Right ventricle myocardium inferior (tissue), 1 donor: ENCODE measurements at places on chromosomes 3 and 15. TPM values are rescaled to one million over a fixed set of nuclear protein-coding genes. Genes with fewer than 3 reads are reported as not detected.

Gene ARNT2
- 4.9 TPM for total RNA-seq

Gene GOLGA6L10
- 0.14 TPM for total RNA-seq

Gene MST1R
- 1.2 TPM for total RNA-seq

Gene APOD
- 327 TPM for total RNA-seq

Gene SLC2A2
- total RNA-seq = not detected

Gene GPR160
- 1.2 TPM for total RNA-seq

Gene CLK3
- total RNA-seq = 47.3 TPM

- DNase-seq = no peak
Observed at GRCh38 chr3:48966367-48966766, 23.7 kb upstream of the P4HTM start.

DNA sequence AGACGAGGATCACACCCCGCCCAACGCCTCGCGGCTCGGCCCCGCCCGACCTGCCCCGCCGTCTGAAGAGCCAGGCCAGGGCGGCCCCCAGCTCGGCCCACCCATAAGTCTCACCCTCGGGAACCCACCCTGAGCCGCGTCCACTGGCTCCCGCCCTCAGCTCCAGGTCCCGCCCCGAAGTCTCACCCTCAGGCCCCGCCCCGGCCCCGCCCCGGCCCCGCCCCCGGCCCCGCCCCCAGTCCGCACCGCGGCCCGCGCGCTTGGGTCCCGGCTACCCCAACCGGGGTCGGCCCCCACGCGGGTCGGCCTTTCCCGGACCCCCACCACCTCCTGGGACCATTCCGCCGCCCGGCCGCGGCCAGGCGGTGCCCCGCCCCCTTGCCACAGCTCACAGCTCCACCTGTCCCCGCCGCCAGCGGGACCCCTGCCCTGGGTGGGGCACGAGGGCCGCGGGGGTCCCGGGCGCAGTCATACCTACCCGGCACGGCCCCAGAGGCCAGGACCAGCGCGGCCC, 489 bp downstream of the CSPG5 start:
- DNase-seq = no peak

- DNase-seq = no peak
Observed at GRCh38 chr3:160213191-160213590, 12.0 kb upstream of the C3orf80 start.

- DNase-seq = no peak
Observed at GRCh38 chr3:66712210-66712609, 211.4 kb upstream of the LRIG1 start.

DNA sequence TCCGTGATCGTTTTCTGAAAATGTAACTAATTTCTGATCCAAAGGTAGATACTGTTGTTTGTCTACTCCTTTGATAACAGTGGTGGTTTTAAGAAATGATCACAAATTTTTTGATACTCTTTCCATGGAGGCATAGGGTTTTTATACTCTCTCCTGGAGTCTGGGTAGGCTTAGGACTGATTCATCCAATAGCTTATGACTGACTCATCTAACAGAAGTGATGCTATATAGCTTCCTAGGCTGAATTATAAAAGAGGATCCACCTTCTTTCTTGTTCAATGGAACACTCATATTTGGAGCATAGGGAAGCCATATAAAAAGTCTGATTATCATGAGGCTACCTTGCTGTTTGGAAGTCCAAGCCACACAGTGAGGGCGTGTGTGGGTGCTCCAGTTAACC, 84.3 kb downstream of the CHST2 start:
- no peak for DNase-seq

DNA sequence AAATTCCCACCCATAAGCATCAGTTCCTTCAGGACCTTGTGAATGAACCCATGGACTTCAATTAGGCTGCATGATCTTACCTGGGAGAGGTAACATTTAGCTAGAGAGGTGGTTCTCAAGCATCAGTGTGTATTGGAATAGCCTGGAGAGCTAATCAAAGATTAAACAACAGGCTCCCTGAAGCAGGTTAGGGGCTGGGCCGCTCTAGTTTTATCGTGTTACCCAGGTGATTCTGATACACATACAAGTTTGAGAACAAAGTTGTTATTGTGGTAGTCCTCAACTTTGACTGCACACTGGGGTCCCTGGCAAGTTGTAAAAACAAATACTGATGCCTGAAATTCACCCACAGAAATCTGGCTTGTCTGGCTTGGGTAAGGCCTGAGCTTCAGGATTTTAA, 31.2 kb downstream of the MYH15 start:
- DNase-seq = no peak

DNA sequence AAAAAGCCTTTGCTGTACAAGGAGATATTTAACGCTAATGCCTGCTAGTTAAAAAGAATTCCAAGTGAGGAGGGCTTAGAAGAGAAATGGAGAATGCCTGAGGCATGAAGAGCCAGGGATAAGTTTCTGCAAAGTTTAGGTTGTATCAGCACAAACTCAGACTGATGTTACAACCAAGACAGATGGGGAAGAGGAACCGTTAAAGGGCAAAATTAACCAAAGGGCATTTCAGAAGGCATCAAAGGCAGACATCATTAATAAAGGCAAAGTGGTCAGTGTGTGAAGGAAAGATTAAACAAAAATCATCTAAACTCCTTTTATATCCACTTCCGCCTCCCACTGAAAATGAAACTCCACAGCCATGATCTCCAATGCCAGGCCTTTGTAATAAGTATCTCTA, 7.0 kb downstream of the MYO5A start:
- DNase-seq = no peak

DNA sequence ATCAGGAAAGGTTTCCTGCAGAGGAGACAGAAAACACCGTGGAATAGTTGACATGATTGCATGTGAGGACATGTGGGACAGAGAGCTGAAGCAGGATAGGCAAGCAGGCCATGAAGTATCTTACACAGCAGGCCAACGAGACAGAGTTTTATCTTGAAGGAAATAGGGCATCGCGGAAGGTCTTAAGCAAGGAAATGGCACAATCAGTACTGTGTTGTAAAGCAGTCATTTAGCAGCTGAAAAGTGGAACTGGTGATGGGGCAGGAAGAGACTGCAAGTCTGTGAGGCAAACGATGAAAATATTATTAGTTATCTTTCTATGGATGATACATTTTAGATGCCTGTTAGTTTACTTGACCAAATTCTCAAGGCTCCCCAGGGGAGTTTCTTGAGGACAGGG, 535.1 kb downstream of the SOX2 start:
- no peak for DNase-seq

DNA sequence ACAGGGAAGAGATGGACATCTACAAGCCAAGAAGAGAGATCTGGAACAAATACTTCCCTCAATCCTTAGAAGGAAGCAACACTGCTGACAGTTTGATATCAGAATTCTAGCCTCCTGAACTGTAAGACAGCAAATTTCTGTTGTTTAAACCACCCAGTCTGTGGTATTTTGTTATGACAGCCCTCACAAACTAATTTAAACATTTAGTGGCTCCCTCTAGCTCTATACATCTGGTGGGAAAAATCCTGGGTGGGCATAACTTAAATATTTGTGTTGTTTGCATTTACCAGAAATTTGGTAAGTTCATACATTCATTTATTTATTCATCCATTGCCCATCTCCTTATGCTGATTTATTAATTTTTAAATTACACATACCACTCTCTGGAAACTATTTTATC, 62.5 kb upstream of the GSK3B start:
- DNase-seq = no peak

- DNase-seq = no peak
Observed at GRCh38 chr3:66490984-66491383, 9.8 kb downstream of the LRIG1 start.

GRCh38 chr3:37729119-37729518, 132.6 kb upstream of the CTDSPL start:
- DNase-seq = no peak

DNA sequence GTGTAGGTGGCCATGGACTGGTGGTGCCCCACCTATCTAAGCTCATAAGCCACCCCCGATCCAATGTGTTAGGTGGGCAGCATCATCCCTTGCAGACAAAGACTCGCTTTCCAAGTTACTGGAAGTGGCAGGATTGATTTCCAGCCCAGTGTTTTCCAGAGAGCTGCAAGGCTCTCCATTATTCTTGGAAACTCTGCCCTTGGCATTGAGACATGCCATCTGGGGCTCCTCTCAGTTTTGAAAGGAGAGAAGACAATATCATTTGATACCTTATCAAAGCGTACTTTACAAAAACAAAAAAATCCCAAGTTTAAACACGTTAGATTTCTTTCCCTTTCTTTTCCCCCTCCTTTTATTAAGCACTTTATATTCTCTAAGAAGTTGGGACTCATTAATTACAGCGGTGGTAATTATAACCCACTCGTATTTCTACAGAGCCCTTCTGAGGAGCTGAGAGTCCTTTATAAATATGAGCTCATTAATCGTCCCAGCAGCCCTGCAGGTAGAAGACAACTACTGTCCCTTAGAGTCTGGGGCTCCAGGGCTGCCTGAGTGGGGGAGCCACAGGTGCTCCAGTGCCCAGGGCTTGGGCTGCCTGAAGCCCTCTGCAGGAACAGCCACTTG, 226.1 kb downstream of the TLE3 start:
- DNase-seq = no peak

DNA sequence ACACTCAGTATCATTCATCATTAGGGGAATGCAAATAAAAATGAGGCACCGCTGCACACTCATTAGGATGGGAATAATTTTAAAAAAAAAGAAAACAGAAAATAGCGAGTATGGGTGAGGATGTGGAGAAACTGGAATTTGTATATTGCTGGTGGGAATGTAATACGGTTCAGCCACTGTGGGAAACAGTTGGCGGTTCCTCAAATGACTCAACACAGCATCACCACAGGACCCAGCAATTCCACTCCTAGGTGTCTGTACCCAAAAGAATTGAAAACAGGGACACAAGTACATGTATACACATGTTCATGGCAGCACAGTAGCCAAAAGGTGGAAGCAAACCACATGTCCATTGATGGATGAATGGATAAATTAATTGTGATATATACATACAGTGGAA, 35.2 kb upstream of the RFTN1 start:
- DNase-seq = no peak

DNA sequence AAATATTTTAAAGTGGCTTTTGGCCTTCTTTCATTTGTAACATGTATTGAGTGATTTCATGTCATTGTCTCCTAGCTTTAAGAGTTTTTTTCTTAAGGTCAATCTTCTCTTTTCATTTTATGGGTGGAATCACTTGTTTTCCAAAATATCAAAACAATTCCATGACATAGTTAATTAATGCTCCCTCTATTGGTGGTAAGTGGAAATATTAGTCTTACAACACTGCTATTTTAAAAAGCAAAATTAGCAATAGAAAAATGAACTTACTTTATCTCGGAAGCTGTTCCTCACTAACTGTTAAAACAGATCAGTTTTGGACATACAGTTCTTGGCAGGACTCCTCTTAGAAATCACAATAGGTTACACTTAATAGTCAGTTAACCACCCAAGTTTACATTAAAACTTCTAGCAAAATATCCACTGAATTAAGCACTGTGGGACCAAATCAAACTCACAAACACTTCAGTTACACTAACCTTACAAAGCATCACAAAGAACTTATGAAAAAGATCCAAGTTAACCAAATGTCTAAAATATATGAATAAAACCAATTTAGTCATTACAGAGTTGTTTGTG, 42.4 kb downstream of the TIGIT start:
- no peak for DNase-seq

GRCh38 chr3:129758785-129759320, 134.7 kb downstream of the TMCC1 start:
- DNase-seq = no peak

DNA sequence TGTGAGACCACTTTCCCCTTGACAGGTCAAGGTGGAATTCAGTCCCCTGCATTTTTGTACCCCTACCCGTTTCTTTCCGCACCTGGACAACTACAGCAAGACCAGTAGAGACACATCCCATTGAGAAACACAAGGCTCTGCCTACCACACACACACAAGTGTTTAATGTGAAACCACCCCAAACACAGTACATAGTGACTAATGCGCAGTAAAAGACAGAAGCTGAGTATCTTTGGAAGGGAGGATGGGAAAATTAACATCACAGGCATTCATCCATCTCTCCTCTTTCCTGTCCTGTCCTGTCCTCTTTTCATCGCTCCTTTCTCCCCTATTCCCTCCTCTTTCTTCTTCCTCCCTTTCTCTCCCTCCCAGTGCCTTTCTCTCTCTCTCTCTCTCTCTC, 64.8 kb downstream of the SCN11A start:
- DNase-seq = no peak

- DNase-seq = no peak
Observed at GRCh38 chr3:98986073-98986472, 84.6 kb upstream of the DCBLD2 start.

DNA sequence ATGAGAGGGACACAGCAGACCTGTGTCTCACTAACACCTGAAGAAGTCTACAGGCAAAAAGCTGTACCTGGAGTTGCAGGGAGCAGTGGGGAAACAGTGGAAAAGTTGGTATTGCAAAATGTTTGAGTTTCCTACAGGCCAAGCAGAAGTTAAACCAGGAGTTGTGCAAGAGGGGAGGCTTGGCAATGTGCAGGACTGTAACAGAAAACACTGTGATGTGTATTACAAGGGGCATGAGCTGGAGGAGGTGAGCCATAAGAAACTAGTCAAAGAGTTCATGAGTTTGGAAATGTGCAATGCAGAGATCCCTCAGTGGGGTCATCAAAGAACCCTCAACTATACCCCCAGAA, 47.1 kb upstream of the SERPINI2 start:
- no peak for DNase-seq

GRCh38 chr3:194755671-194756459, 70.2 kb downstream of the FAM43A start:
- DNase-seq = no peak

GRCh38 chr3:49248840-49249227, 28.2 kb downstream of the C3orf62 start:
- DNase-seq = no peak

DNA sequence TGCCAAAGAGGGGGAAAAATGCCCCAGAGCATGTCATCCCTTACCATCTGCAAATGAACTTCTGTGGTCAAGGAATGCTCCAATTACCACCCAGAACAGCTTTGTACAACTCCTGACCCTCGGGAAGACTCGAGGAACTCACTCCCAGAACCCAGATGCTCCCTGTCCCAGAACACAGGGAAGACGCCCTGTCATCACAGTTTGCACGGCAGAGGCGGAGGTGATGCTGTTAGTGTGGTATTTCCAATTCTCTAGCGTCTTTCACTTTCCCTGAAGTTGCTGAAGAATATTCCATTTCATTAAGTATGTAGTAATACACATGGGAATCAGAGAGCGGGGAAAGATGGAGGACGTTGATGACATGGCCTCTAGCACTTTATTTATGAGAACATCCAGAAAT, 193.7 kb downstream of the TIGIT start:
- DNase-seq = no peak

DNA sequence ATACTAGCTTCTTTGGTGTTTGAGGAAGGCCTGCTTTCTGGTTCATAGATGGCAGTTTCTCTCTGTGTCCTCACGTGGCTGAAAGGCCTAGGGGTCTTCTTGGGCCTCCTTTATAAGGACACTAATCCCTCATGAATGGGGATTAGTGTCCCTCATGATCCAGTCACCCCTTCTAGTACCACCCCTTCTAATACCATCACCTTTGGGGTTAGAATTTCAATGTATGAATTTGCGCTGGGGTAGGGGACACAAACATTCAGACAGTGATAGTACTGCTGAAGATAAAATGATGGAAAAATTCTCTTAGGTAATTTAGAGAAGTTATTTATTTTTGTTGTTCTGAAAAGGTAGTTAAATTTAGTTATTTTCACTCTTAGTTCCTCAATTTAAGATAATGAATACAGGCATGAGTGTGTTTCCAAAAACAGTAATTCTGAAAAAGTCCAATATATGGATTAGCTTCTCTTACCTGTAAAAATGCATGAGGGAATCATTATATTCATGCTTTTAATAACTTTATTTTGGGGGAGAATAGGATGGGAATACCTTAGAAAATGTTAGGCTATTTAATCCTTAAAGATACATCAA, 103.6 kb downstream of the FNDC3B start:
- no peak for DNase-seq

GRCh38 chr3:158617982-158618875, 26.1 kb upstream of the GFM1 start:
- DNase-seq = no peak
